ENCODE measurements at places on chromosomes 7 and 10. TPM values are rescaled to one million over a fixed set of nuclear protein-coding genes. Genes with fewer than 3 reads are reported as not detected.

Gene TAF3
- 2.0 TPM for total RNA-seq

Gene COBL
- total RNA-seq = under 0.01 TPM

Gene CDK14
- 49.6 TPM for total RNA-seq

Gene ABCB8
- total RNA-seq = 50.1 TPM

Gene NOBOX
- not detected for total RNA-seq

Gene PAPOLB
- total RNA-seq = 0.12 TPM

Gene CLRN3
- total RNA-seq = not detected

Gene ACSL5
- 0.22 TPM for total RNA-seq

Gene TBX20
- total RNA-seq = not detected

Gene RPEL1
- total RNA-seq = under 0.01 TPM

Gene TPST1
- total RNA-seq = 45.7 TPM

Gene KIAA1549
- total RNA-seq = 1.5 TPM

Gene JCAD
- 2.5 TPM for total RNA-seq

Gene SORBS1
- total RNA-seq = 0.75 TPM

Gene SAMD9L
- 15.4 TPM for total RNA-seq

Gene PYROXD2
- total RNA-seq = 26.7 TPM

Gene NEUROG3
- not detected for total RNA-seq

Gene MKRN1
- 73.8 TPM for total RNA-seq

Gene CALN1
- not detected for total RNA-seq

Gene R3HCC1L
- total RNA-seq = 16.0 TPM

Gene SLC16A9
- total RNA-seq = 1.2 TPM

Gene TMEM236
- 0.11 TPM for total RNA-seq

Gene DGKB
- 10.8 TPM for total RNA-seq

Gene PRKCQ
- total RNA-seq = 0.22 TPM

Gene NUTM2E
- not detected for total RNA-seq

Gene CREB5
- total RNA-seq = 2.5 TPM

Gene CRTAC1
- not detected for total RNA-seq

Gene GBX1
- not detected for total RNA-seq

Gene ODAD2
- 3.5 TPM for total RNA-seq

Gene CAV2
- 112 TPM for total RNA-seq

Gene RET
- 1.9 TPM for total RNA-seq

Gene PRRT4
- under 0.01 TPM for total RNA-seq

Gene CTTNBP2
- total RNA-seq = 7.0 TPM

Gene ZNF239
- total RNA-seq = 8.9 TPM

Gene SFTPA1
- total RNA-seq = under 0.01 TPM

Gene ITPRID1
- total RNA-seq = not detected

Gene CNPY4
- 36.7 TPM for total RNA-seq
